Fibroblast of skin of abdomen (primary cell): ENCODE measurements at places on chromosomes 12 and 14.

DNA sequence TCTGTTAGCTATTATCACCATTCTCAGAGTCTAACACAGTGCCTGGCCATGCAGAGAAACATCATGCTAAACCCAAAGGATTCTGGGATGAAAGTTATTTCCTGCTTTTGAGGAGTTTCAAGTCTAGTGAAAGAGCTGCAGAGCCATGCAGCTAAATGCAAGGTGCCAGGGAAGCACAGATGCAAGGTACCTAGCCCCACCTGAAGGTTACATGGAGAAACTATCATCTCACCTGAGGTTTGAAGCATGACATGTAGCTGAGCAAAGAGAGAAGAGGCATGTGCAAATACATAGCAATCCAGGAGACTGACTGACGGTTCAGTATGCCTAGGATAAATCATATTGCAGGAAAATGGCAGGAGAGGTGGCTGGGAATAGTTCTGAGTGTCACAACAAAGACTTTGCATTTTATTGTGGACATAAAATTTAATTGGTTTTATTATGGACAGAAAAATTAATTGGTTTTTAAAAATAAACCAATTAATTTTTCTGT, 170.4 kb downstream of the PRKD1 start:
- DNase-seq: no peak

- no peak for DNase-seq
Observed at GRCh38 chr12:121000530-121000929, 15.8 kb downstream of the C12orf43 start.

GRCh38 chr12:16972923-16973770, 367.2 kb upstream of the LMO3 start:
- no peak for DNase-seq

DNA sequence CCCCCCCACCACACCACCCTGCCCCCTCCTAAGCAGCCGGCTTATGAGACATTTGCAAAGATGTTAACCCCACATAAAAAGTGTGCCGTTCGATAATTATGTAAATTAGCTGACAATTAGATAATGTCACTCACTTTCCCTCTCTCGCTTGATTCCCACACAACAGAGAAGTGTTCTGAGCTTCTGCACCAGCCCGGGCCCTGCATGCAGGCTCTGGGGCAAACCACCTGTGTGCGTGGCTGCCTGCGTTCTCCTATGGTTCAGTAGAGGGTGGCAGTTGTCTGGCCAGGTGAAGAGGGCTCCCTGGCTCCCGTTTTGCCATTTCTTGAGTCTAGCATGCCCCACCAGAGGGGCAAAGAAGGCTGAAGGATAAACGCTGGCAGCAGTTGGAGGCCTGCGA, 68.0 kb downstream of the NRXN3 start:
- DNase-seq: no peak
